Eye (tissue), 1 donor: ENCODE measurements at places on chromosomes 7 and 10.

GRCh38 chr10:91672021-91672608 lies 39.2 kb upstream of the PPP1R3C start:
- peak; percentile 89 for DNase-seq

DNA sequence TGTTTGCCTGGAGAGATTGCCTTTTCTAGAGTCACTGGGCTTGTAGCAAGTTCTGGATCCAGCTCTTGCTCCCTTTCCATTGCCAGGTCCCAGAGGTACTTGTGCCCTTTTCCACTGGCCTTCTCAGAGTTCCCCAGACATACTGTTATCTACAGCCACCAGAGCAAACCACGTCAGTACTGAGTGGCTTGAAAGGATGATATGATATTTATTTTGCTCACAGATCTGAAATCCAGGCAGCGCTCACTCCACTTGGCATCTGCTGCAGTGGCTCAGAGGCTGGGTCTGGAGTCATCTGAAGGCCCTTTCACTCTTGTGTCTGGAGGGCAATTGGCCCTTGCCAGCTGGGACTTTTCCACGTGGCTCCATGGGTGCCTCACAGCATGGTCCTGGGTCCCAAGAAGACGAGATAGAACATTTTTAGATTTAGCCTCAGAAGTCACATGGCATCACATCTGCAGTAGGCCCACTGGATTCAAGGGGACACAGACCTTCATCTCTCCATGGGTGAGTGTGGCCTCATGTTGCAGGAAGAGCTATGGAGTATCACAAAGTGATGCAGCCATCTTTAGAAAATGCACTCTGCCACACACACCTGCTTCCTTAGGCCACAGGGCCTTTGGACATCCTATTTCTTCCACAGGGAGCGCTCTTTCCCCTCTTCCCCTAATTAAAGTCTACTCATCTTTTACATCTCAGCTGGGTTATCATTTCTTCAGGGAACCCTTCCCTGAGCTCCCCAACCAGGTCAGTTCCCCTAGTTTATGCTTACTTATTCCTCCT lies 22.9 kb upstream of the TCF7L2 start:
- no peak for DNase-seq

- DNase-seq = no peak
These were observed 176.8 kb upstream of the AHR start for GRCh38 chr7:17121671-17122070.

DNA sequence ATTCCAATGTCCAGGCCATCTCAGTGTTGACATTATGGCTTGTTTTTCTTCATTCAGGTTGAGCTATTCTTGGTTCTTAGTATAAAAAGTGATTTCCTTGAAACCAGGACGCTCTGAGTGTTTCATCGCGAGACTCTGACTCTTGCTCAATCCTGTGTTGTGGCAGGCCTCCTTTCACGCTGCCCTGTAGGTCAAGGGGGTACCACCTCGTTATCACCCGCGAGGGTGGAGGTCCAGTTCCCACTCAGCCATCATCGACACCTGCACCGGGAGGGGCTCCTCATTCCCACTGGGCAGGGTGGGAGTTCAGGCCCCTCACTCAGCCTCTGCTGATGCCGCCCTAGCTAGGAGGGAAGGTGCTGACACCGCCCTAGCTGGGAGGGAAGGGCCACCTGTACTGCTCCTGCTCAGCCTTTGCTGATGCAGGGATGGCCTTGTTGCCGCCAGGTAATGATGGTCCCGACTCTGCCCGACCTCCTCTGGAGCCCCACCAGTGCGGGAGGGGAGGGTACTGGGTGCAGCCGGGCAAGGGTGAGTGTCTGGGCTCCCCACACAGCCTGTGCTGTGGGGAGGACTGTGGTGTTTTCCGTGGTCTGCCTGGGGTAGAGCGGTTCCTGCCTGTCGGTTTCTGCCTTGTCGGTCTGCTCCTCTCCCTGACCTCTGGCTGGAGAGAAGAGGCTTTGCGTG lies 16.4 kb downstream of the IQCE start:
- no peak for DNase-seq

- peak; percentile 1 for DNase-seq
These were observed 215.3 kb downstream of the KIF20B start for GRCh38 chr10:89916468-89917215.

GRCh38 chr7:68587599-68587998 lies 1010.7 kb upstream of the AUTS2 start:
- no peak for DNase-seq

- DNase-seq = peak; percentile 77
These were observed 86.8 kb upstream of the KMT2C start for GRCh38 chr7:152522571-152523067.

GRCh38 chr10:43680035-43680434 lies 31.4 kb upstream of the ZNF32 start:
- DNase-seq = no peak

GRCh38 chr10:116109881-116110280 lies 163.1 kb downstream of the GFRA1 start:
- no peak for DNase-seq

DNA sequence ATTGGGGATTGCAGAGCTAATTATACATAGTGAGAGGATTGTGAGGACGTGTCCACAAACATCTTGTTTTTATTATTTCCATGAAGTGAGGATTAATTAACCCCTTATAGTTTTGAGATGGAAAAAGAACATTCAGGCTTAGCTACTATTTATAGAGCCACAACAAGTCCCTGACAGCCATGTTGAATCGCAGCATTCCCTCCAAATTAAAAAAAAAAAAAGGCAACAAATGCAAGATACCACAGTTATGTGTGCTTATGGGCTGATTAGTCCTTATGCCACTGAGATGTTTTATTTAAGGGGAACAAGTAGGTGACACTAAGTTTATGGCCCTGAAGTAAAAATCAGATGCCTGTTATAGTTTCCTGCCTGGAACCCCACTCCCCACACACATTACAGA lies 350.3 kb downstream of the GPAM start:
- DNase-seq = no peak

GRCh38 chr7:86920154-86920553 lies 139.3 kb downstream of the ELAPOR2 start:
- no peak for DNase-seq

GRCh38 chr10:11563936-11564335 lies 47.5 kb downstream of the USP6NL start:
- DNase-seq = no peak

DNA sequence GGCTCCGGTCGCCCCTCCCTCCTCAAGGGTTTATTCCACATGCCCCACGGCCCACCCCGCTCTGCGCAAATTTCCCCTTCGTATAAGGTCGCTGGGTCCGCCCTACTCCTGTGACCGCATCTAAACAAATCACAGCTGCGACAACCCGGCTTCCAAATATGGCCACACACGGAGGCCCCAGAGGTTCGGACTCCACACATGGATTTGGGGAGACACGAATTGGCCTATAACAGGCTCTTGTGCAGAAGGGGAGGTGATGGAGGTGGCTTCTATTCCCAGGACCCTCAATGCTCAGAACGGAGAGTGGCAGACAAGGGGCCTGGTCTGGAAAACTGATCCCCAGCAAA lies 90.1 kb downstream of the FOXL3 start:
- DNase-seq = peak; percentile 61

DNA sequence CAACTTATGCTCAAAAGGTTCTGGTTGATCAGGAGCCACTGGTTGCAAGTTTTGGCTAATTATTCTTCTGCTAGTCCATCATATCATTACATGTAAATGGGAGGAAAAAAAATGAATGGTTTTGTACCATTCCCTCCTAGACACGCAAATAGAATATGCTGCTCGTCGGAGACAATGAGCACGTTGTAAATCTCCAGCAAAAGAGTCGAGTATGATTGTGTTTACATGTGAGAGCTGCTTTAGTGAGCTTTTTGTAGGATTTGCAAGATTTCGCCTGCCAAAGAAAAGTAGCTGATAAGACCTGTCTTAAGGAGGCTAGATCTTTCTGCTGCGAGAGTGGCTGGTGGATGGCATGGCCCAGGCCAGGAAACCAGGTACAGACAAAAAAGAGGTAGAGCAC lies 109.0 kb downstream of the ZMYND11 start:
- no peak for DNase-seq

GRCh38 chr10:77925795-77926565 lies 575 bp downstream of the DLG5 start:
- DNase-seq = peak; percentile 78
